Activated naive CD4-positive, alpha-beta T cell treated with anti-CD3 and anti-CD28 coated beads, Interleukin-2, amount 50 U/mL, for 72 hours (primary cell): ENCODE measurements at places on chromosomes 3 and 15. TPM values are rescaled to one million over a fixed set of nuclear protein-coding genes. Genes with fewer than 3 reads are reported as not detected.
A peak's percentile ranks its signal among the peaks of the same experiment; 100 is the strongest.

- no peak for DNase-seq
These were observed 10.7 kb downstream of the ILDR1 start for GRCh38 chr3:122011396-122011795.

- no peak for DNase-seq
These were observed 28.5 kb downstream of the THBS1 start for GRCh38 chr15:39609166-39609916.

DNA sequence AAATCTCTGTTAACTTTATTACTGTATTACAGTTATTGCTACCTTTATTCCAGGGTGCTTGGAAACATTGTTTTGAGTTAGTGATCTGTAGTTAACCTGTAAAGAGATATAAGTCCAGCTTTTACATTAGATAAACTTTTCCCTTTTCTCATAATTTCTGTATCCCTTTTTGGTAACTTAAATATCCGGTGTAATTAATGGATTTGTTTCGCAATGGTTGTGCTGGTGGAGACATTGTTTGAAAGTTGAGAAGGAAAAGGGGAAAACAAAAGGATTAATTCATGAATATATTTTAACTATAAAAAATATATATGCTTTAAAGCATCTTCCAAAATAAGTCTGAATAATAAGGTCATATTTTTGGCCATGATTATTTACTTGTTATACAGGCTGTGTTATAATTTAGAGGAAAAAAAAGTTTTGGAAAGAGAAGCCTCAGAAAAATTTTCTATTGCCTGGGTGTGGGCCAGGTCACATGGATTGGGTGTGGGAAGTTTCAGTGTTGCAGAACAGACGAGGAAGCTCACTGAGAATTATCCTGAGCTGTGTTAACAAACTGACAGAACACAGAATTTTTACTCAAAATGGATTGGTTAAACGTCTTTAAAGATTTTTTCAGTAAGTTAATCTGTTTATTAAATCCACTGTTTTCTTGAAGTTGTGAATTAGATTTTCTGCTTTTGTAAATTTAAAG is 27.7 kb upstream of the IL20RB start:
- DNase-seq = no peak

DNA sequence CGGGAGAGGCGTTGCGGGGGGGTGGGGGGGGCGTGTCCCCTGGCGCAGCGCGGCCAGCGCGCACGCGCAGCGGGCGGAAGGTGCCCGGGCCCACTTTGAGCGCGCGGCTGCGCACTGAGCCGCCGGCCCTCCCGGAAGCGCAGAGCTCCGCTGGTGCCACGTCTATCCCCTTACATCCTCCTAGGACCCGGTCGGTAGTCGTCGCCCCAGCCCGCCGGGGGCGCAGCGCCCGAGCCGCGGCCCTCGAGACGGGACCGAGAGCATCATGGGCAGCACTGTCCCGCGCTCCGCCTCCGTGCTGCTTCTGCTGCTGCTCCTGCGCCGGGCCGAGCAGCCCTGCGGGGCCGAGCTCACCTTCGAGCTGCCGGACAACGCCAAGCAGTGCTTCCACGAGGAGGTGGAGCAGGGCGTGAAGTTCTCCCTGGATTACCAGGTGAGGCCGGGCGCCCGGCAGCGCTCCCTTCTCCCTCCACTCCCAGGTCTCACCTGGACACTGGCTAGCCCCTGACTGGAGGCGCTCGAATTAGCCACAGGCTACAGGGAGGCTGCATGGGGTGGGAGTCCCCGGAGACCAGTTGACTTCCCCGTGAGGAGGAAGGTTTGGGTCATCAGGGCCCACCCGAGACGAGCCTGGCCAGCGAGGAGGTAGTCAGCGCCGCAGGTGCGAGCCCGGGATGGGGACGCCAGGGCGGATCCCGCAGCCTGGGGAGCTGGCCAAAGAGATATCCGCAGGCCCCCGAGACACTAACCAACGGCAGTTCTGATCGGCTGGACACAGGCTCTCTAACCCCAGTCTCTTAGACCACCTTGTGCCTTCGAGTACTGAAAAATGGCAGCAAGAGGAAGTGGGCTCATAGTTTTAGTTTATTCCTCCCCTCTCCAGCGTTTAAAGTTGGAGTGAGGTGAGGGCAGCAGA is at the start of gene TMED3:
TSS of gene TMED3 (plus strand) at position 128 of the 916 bp plus-strand sequence. CDS start at position 266, 138 bp downstream.
- peak; percentile 82 for DNase-seq

DNA sequence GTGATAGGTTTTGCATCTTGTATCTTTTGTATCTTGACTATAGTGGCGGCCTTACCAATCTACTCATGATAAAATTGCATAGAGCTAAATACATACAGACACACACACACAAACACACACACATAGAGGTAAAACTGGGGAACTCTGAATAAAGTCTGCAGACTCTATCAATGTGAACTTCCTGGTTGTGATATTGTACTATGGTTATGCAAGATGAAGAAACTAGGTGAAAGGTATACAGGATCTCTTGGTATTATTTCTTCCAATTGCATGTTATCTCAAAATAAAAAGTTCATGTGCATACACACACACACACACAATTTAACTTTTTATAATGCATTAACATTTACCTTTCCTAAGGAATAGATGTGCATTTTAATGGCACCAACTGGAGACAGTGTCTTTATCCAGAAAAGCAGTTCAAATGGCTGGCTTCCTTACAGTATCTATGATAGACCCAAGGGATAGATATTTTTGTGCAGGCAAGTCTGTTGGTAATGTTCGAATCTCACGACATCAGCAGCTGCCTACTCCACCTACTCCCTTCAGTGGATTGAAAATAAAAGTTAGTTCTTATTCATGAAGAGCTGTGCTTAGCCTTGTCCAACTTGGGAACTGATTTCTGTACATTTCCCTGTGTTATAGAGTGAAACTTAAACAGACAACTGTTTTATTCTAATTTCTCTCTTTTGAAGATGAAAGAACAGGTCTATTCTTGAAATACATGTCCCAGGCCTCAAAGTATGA is 46.9 kb upstream of the SPRED1 start:
- DNase-seq = no peak

GRCh38 chr15:27135151-27135550 is 164.2 kb downstream of the GABRG3 start:
- DNase-seq = no peak

- DNase-seq = no peak
These were observed 121.4 kb downstream of the VGLL4 start for GRCh38 chr3:11522398-11522715.

- no peak for DNase-seq
These were observed 537.3 kb upstream of the TGFBR2 start for GRCh38 chr3:30069056-30069455.

GRCh38 chr3:108835101-108835500 is 12.5 kb downstream of the TRAT1 start:
- DNase-seq = no peak

- no peak for DNase-seq
These were observed 229.1 kb upstream of the ARHGEF26 start for GRCh38 chr3:153892126-153892525.

DNA sequence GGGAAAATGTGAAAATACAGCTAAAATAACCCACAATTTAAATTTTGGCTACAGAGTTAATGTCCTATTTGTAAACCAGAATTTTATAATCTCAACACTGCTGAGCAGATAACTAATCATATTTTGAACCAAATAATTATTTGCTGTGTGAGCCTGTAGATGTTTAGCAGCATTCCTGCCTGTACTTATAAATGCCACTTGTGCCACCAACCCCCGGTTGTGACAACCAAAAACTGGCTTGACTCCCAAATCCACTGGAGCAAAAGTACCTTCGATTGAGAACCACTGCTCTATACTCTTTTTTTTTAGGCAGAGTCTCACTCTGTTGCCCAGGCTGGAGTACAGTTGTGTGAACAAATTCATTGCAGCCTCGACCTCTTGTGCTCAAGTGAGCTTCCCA is 78.5 kb downstream of the CNTN6 start:
- no peak for DNase-seq

- DNase-seq = no peak
These were observed 235.7 kb downstream of the NTRK3 start for GRCh38 chr15:88020806-88021205.

- no peak for DNase-seq
These were observed 501.4 kb downstream of the NSUN3 start for GRCh38 chr3:94564247-94564646.

GRCh38 chr3:19165654-19166053 is 17.3 kb downstream of the KCNH8 start:
- no peak for DNase-seq

GRCh38 chr15:57550640-57551039 is 41.1 kb upstream of the MYZAP start:
- DNase-seq = no peak

DNA sequence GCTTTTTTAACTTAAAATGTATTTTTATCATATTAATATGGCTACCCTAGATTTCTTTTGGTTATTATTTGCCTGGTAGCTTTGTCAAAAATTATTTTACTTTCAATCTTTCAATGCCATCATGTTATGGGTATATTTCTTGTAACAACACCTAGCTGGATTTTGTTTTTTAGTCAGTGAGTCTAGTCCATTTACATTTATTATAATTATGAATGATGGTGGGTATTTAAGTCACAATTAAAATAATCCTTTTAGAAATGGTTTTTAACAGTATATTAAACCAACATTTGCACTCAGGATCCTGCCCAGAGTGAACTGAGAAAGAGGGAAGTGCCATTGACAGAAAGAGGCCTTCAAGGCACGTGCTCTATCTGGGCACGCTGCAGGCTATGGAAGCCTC is 39.8 kb upstream of the NUDT16 start:
- DNase-seq = no peak

DNA sequence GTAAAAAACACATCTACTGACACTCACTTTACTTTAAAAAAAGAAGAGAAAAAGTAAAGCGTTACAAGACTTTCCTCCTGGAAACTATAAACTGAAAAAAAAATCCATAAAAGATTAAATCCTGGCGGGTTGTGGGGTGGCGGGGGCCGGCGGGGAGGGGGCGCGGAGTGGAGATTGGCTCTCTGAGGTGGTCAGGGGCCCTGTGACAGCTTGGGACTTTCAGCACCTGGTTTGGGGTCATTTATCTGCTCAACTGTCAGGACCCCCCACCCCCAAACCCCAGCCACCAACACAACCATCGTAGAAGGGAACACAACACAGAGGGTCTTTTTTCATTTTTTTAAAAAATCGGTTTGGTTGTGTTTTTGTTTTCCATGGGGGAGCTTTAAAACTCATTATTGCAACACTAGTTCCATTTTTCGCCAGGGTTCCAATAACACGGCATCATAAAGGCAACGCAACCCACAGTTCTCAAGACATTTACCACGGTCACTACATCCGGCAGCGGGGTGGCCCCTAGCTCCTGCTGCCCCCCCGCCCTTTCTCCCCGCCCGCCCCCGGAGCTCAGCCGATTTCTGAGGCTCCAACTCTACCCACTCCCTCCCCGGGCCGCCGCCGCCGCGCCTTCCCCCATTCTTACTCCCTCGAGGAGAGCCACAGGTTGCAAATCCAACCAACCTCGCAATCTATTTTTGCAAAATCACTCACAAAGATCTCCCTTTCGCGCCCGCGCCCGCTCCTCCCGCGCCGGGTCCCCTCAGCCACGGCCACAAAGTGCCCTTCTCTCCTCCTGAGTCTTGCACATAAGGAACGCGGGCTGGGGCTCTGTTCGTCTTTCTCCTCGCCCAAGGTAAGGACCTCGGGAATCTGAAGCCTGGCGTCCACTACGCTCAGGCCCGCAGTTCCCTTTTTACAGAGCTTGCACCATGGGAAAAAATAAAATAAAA is 1.8 kb downstream of the BCL6 start:
- peak; percentile 65 for DNase-seq

DNA sequence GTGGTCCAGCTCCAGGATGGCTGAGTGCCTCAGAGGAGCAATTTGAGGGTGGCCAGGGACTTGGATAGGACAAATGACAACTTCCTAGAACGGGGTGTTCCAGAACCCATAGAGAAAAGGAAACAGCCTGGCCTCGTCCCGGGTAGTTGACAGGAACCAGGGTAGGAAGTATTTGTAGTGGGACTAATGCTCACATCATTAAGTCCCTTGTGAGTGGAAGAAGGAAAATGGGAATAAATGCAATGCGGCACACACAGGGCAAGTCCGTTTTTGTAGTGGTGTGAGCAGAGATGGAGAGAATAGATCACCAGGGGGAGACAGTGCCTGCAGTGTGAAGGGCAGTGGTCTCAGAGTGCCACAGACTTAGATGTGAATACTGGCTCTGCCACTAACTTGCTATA is 19.6 kb downstream of the TIMP4 start:
- no peak for DNase-seq

- DNase-seq = no peak
These were observed 184.7 kb upstream of the TTC14 start for GRCh38 chr3:180417241-180417640.

GRCh38 chr3:142281474-142281873 is 56.1 kb upstream of the GK5 start:
- DNase-seq = no peak

DNA sequence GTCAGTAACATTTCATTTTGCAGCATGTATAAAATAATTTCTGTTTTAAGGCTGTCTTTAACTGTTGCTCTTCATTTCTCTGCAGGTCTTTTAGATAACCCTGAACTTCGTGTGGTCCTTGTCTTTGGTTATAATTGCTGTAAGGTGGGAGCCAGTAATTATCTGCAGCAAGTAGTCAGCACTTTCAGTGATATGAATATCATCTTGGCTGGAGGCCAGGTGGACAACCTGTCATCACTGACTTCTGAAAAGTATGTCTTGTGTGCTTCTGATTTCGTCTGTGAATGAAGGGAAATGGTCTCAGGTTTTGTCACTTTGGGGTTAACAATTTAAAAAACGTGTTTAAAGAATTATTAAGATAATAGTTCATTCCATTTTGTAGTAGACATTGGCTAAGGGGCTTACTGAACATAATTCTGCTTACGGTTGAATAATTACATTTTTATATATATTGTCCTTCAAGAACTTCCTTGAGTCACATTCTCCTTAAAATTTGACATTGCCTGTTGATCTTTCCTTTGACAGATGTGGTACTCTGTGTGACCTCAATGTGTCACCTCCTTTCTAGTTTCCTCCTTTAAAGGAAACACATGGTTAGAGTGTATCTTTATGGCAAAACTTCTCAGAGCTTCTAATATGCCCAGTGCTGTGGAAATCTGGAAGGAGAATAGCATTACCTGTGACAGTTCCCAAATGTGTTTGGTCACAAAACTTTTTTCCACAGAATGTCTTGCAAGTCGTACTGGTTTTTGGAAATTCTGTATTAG is 26.3 kb downstream of the FBXO22 start:
- DNase-seq = no peak

The STXBP5L gene
- not detected for total RNA-seq

The STAB1 gene
- 0.36 TPM for total RNA-seq

The CCR3 gene
- not detected for total RNA-seq

The GNAT1 gene
- total RNA-seq = not detected

The DLEC1 gene
- total RNA-seq = 1.9 TPM

The UROC1 gene
- not detected for total RNA-seq

The GLDN gene
- not detected for total RNA-seq
